Right kidney (tissue), 9 donors: ENCODE measurements at places on chromosomes 5 and 9.

GRCh38 chr9:109320331-109320741 is 523 bp downstream of the EPB41L4B start:
- no peak for DNase-seq

GRCh38 chr5:147382776-147383175 is 127.1 kb downstream of the DPYSL3 start:
- DNase-seq, result no peak

DNA sequence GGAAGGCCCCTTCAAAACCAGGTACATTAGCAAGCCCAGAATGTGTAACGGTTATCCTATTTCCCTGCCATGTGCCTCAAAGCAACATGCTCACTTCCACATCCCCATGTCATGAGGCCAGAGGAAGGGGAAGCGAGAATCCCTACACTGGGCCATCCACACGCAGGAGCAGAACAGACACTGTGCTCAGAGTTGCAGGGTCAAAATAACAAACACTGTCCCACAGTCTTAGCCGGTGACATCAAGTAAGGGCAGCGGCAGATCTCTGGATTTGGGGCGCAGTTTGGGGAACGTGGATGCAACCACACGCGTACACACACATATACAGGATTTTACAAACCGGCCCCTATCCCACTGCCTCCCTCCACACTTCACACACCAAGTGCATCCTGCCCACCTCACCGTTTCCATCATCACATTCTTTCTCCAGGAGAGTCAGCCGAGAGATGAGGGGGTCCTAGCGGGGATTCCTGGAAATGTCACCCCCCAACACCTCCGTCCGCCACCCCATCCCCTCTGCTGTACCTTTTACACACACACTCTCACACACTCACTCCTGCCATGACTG is 776 bp downstream of the APBA1 start:
- DNase-seq, result peak; percentile 42

GRCh38 chr9:115466756-115467155 is 348.8 kb upstream of the TNC start:
- no peak for DNase-seq

GRCh38 chr5:175712681-175713085 is 54.8 kb downstream of the HRH2 start:
- no peak for DNase-seq

- DNase-seq, result no peak
Observed at GRCh38 chr5:135046661-135047346, 12.8 kb upstream of the PITX1 start.

- DNase-seq, result no peak
Observed at GRCh38 chr9:7360513-7360912, 439.1 kb downstream of the DMAC1 start.

- peak; percentile 94 for DNase-seq
Observed at GRCh38 chr5:76715736-76716455, at the start of gene F2R. Gene F2R, plus strand, starts transcription at chr5:76716126. Its CDS starts 182 bp downstream, at chr5:76716308.

DNA sequence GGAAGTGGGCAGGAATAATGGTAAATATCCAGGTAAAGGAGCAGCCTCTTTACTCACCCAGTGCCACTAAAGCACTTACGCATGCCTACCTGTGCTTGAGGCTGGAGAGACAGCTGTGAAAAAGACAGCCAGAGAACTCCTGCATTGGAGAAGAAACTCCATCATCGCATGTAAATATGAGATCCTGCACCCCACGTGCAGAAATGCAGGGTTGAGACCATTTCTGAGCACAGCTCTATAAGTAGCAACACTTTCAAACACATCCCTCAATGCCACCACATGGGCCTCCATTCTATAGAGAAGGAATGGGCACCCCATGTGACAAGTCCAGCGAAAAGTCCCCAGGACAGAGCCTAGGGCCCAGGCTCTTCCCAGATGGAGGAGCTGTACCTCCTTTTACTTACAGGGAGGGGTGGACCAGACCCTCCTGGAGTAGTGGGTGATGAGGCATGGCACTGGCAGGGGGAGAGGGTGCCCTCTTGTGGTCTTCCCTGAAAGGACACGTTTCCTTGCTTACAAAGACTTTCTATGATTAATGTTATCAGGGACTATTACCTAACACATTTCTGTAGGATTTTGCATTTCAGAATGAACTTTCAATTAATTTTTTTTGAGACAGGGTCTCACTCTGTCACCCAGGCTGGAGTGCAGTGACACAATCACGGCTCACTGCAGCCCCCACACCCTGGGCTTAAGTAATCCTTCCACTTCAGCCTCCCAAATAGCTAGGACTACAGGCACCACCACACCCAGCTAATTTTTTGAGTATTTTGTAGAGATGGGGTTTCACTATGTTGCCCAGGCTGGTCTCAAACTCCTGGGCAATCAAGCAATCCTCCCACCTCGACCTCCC is 55.3 kb upstream of the IL17B start:
- DNase-seq, result peak; percentile 68

DNA sequence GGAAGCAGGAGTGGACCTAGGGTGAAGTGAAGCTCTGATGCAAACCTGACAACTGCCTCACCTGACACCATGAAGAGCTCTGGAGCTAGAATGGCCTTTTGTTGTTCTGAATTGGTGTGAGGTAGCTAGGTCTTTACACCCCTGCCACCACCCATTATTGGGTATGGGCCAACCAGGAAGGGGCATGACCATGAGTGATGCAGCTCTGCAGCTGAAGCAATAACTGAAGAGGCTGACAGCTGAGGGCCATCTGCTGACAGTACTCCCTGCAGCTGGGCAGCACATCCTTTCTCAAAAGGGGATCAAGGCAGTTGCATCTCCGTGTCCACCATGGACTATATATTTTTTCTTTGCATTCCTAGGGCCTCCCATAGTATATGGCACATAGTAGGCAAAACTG is 87.0 kb upstream of the TLE1 start:
- DNase-seq, result no peak

GRCh38 chr5:31607546-31607945 is 31.4 kb upstream of the PDZD2 start:
- DNase-seq, result no peak

DNA sequence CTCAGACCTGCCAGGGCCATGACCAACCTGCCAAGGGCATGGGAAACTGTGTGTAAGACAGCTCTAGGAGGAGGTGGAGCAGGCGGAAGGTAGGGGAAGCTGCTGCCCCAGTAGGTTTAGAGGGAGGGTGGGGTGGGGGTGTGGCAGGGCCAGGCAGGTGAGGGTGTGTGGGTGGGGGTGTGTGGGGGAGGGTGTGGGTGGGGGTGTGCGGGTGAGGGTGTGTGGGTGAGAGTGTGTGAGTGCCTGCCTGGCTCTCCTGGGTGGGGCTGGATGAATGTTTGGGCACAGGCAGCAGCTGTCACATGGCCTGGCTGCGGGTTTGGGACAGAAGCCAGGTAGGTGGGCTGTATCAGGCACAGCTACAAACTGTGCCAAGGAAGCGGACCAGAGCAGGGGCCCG is 8.8 kb upstream of the N4BP3 start:
- DNase-seq, result no peak

DNA sequence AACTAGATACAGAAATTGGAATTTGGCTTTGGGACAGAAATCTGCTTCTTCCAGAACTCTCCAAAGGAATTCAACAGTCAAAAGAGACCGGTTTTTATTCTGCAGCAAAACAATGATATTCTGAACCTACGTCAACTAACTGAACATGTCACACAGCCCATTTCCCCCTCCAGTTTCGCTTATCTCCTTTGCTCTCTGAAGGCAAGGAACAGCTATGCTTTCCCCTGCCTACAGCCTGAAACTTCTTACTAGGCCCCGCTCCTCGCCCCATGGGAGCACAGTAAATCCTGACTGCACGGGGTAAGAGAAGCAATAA is 488 bp downstream of the SKIC3 start:
- no peak for DNase-seq

DNA sequence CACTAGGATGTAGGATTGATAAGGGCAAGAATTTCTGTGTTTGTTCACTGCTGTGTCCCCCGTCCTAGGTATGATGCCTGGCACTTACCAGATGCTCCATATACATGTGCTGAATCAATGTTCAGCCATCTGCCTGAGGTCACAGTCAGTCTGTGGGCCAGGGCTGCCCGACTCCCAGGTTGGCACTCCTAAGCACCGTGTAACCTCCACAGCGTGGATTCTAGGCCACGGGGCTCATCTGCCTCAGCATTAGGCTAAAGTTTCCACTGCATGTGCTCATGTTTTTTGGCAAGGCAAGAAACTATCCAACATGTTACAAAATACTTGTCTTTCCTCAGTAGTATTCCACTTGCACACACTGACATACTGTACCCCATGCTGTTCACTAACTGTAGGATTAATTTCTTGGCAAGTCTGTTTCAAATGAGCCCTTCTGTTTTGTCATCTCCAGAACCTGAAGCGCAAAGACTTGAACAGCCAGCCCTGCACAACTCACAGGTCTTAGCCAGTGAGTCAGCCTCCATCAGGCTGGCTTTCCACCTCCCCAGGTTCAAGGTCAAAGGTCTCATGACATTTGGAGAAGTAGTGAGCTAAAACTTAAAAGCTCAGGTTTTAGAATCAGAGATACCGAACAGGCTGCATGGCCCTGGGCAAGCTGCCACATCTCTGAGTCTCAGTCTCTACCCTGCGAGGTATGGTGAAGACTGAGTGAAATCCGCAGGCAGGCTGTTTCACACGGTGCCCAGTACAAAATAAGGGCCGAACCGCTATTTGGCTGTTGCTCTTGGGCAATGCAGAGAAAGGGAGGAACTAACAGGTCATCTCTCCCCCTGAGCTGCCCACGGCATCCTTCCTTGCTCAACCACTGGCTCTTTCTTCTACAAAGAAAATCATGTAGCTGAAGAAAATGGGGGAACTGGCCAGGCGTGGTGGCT is 7.2 kb downstream of the TOR1A start:
- DNase-seq, result no peak

DNA sequence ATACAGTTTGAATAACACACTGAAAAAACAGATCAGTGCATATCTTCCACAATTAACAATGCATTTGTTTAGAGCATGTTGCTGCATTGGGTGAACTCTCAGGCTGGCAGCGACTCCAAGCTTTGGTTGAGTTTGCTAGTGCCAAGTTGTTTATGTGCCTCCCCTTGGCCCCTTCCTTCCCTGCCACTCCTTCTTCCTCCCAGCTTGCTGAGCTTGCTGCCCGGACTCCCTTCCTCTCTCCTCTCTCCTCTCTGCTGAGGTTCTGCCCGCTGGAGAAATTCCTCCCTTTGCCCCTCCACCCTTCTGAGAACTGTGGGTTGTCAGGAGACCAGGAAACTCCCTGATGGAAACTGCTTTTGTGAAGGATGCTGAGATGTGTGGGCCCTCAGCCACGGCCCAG is 247.3 kb downstream of the PDZD2 start:
- peak; percentile 21 for DNase-seq

GRCh38 chr9:109734814-109735213 is 45.2 kb upstream of the PALM2AKAP2 start:
- no peak for DNase-seq

DNA sequence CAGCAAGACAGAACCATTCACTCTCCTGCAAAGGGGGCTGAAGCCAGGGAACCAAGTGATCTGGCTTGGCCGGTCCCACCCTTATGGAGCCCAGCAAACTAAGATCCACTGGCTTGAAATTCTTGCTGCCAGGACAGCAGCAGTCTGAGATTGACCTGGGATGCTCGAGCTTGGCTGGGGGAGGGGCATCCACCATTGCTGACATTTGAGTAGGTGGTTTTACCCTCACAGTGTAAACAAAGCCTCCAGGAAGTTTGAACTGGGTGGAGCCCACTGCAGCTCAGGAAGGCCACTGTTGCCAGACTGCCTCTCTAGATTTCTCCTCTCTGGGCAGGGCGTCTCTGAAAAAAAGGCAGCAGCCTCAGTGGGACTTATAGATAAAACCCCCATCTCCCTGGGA is 60.5 kb downstream of the TNFSF8 start:
- DNase-seq, result no peak

DNA sequence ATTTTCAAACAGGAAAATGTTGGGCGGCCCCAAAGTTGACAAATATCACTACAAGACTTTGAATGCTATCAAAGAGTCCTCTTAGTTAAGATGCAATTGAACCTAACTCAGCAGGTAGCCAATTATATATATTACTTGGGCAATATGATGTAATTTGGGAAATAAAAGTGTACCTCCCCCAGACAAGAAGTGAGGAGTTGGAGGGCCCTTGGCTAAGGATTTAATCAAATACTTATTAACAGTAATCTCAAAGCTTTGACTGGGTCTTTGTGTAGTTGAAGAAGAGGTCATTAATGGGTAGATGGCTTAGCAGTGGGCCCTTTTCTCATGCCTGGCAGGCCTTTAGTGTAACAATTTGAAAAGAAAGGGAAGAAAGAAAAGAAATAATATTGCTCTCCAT is 599.0 kb downstream of the CSNK1G3 start:
- no peak for DNase-seq

DNA sequence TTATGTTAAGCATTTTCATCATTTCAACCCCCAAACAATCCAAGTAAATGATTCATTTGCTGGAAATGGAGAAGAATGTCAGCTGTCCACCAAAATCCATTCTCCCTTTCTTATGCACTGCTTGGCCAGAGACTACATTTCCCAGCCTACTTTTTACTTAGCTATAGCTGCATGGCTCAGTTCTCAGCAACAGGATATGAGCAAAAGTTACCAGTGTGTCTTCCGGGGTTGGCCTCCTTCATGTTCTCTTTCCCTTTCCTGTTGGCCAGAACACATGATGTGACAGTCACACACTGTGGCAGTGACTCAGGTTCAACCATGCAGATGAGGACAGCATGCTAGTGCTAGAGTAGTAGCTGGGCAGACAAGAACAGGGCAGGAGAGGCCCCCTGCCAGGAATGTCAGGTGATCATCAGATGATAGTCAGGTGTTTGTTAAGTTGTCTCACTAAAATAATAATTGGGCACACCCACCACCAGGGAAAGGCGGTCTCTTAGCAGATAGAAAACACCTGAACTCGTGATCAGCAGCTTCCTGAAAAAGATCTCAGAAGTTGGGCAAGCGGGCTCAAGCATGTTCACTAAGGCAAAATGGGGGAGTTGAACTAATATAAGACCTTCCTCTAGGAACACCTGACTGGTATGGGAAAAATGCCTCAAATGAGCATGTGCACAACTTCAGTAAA is 12.2 kb downstream of the GPR150 start:
- DNase-seq, result no peak

GRCh38 chr5:142719836-142720370 is 34.0 kb upstream of the FGF1 start:
- DNase-seq, result no peak

GRCh38 chr5:121024416-121025311 is 560.6 kb downstream of the PRR16 start:
- DNase-seq, result no peak

GRCh38 chr5:65625743-65626142 is 916 bp downstream of the SHLD3 start:
- no peak for DNase-seq

GRCh38 chr5:73865315-73865714 is 239.3 kb downstream of the ARHGEF28 start:
- no peak for DNase-seq

- no peak for DNase-seq
Observed at GRCh38 chr5:67183859-67184258, 12.7 kb downstream of the CD180 start.

DNA sequence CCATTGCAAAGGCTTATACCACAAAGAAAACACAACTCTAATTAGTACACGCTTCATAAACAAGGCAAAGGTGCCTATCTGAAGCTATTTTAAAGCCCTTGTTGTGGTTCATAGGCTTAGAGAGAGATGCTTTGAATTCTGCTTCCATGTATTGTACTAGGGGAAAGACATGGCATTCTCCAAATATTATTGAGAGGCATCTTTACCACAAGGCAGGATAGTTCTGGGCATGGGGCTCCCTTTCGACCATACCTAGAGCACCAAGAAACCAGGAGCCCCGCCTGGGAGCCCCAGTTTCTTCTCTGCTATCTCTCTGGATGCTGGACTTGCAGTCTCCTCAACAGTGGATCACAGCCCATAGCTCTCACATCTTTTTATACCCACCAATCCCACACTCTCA is 93.7 kb downstream of the NFIB start:
- no peak for DNase-seq
